ENCODE measurements at places on chromosomes 3 and 15.

- no peak for DNase-seq
These were observed 919 bp downstream of the IDH2 start for GRCh38 chr15:90101130-90101968.

- no peak for DNase-seq
These were observed 72.5 kb downstream of the MORC1 start for GRCh38 chr3:109045271-109046040.

DNA sequence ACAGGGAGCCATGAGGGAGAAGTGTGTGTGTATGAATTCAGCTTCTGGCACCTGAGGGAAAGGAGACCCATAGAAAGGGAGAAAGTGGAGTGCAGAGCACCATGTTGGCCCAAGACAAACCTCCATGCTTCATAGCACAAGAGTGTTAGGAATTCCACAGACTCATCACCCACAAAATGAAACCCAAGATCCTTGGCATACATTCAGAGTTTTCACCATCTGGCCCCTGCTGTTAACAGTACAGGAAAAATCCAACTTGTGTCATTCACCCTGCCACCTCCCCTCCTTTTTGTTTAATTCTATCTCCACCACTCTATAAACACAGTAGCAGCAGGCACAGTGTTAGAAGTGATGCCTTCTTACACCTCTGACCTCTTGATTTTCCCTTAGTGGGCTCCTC lies 60.0 kb upstream of the MNS1 start:
- DNase-seq = no peak

GRCh38 chr3:128313071-128313725 lies 153.5 kb downstream of the DNAJB8 start:
- no peak for DNase-seq

GRCh38 chr3:133192967-133193366 lies 154.8 kb downstream of the TMEM108 start:
- DNase-seq = no peak

DNA sequence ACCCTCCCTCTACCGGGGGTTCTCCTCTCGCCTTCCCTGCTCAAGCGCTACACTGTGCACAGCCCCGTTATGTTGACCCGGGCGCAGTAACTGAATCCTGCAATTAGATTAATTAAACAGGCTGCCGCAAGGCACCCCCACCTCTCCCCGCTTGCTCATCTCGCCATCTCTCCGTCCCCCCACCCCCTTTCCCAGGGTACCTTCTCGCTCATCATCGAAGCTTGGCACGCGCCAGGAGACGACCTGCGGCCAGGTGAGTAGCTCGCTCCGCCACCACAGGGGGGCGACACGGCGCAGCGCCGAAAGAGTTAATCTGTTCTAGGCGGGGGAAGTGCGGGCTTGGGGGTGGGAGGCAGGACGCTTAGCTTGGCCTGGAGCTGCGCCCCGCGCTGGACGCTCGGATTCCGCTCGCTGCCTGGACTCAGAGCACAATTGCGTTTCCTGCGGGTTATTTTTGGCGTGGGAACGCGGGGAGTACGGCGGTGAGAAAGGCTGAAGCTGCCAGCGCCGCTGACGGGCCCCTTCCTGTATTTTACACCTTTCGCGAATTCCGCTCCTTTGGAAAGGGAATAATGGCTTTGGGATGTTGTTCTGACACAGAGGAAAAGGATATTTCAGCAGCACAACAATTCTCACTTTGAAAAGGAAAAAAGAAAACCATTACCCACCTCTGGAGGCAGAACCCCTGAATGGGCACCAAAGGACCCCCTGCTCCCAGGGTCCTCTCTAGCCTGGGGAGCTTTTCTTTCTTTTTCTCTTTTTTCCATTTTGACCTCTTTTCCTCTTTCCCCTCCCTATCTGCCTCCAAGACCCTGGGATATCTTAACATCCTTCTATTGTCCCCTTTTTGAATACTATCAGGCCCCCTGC lies 1.5 kb downstream of the DLL4 start:
- no peak for DNase-seq

DNA sequence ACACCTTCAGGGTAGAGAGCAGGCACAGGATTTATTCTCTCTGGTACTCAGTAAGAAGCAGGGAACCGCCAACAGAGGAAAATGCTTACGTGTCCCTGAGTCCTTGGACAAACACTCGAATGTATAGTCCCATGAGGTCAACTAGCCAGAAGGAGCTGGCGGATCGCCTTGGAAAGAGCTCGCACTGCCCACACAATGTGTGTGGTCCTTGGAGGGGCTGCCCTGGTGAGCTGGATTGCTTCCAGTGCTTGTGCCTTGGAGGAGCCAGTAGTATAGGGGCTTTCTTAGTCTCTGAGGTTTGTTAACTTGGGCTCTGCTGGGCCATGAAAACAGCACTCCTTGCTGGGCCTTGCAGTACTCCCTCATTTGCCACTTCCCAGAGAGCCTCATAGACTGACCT lies 40.7 kb upstream of the VILL start:
- no peak for DNase-seq

GRCh38 chr3:177676947-177677587 lies 479.8 kb upstream of the TBL1XR1 start:
- no peak for DNase-seq

DNA sequence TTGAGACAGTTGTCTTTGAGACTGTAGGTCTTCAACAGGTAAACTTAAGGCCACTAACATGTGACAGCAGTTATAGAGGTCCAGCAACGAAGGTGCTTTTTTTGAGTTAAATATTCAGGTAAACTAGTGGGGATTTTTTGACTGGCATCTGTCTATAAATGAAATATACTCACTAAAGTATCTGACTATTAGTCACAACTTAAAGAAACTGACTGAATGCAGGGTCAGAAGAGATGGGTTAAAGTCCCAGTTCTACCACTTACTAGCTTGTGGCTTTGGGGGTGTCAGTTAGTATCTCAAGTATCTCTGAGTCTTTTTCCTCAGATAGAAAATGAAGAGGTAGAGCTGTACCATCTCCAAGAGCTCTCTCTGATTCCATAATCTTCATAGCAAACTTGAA lies 18.0 kb downstream of the MIX23 start:
- no peak for DNase-seq

GRCh38 chr3:176574786-176575185 lies 622.5 kb downstream of the TBL1XR1 start:
- no peak for DNase-seq
